ENCODE measurements at places on chromosomes 5 and 9. TPM values are rescaled to one million over a fixed set of nuclear protein-coding genes. Genes with fewer than 3 reads are reported as not detected.

DNA sequence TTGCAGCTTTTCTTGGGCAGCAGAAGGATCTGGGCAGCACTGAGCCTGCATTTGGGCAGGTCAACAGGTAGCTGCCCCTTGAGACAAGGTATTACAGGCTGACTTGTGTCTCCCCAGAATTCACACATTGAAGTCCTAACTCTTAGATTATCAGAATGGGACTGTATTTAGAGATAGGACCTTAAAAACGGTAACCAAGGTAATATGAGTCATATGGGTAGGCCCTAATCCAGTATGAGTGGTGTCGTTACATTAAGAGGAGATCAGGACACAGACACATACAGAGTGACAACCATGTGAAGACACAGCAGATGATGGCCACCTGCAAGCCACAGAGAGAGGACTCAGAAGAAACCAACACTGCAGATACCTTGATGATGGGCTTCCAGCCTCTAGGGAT, 3.2 kb downstream of the C1QTNF2 start:
- DNase-seq = no peak
- no peaks in the 10 kb centered on the region for H3K27me3 ChIP-seq
- no peaks in the 10 kb centered on the region for H3K36me3 ChIP-seq
- H3K27ac ChIP-seq = no peak overlapping the region
- peaks cover 16% of the 10 kb centered on the region for H3K4me1 ChIP-seq

DNA sequence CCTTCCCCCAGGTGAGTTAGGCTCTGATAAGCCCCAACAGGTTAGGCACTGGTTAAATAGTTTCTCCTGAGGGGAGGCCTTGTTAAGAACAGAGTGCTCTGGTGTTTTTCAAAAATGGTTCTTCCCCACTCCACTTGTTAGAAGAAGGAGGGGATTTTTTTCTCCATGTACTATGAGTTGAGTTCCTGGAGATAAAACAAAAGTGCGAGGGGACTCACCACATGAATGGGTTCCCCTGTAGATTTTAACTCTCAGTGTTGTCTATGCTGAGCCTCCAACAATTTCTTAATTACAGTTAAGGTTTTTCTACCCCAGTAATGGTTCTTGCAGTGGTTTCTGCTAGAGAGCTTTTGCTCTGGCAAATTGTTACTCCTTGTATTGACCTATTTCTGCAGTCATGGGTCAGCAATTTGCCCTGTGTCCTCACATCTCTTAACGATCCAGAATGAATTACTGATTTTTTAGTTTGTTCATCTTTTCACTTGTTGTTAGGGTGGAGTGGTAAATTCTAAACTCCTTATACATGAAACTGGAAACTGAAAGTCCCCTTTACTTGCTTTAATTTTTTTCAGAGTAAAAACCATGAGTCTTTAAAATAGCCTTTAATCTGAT, 44.4 kb downstream of the SCAMP1 start:
- H3K4me3 ChIP-seq = no peak overlapping the region
- H3K27ac ChIP-seq = no peak overlapping the region
- DNase-seq = no peak
- H3K4me1 ChIP-seq = peaks cover 7% of the 10 kb centered on the region

Gene KCTD16
- 0.27 TPM for total RNA-seq

Gene IL13
- total RNA-seq = not detected

- H3K4me1 ChIP-seq = no peaks in the 10 kb centered on the region
- no peaks in the 10 kb centered on the region for H3K27me3 ChIP-seq
- H3K4me3 ChIP-seq = no peak overlapping the region
- H3K36me3 ChIP-seq = peaks cover 10% of the 10 kb centered on the region
- DNase-seq = no peak
Observed at GRCh38 chr9:69744688-69745380, 15.0 kb downstream of the PTAR1 start.
